ENCODE measurements at places on chromosomes 13 and 19.

- DNase-seq, result peak; percentile 98
Observed at GRCh38 chr19:42325308-42325895, at the start of gene MEGF8. Gene MEGF8 (plus strand): TSS chr19:42325635. CDS start chr19:42326244, 609 bp downstream.

DNA sequence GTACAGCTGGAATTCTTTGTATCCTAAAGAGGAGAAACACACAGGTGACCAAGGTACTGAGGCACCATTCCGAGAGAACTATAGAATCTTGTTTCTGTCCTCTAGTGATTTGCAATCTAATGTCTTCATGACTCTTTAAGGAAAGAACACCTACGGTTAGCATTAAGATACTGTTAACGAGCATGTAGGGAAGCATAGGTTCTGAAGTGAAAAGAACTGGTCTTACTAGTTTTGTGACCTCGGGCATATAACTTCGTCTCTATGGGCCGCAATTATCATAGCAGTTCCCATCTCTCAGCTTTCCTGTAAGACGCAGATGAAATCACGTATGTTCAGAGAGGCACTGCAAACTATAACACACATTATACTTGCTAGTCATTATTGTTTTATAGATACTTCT is 193.0 kb upstream of the NBEA start:
- no peak for DNase-seq

- no peak for DNase-seq
Observed at GRCh38 chr19:31668921-31669320, 319.7 kb upstream of the TSHZ3 start.

- DNase-seq, result no peak
Observed at GRCh38 chr13:35566340-35566739, 89.9 kb upstream of the MAB21L1 start.

DNA sequence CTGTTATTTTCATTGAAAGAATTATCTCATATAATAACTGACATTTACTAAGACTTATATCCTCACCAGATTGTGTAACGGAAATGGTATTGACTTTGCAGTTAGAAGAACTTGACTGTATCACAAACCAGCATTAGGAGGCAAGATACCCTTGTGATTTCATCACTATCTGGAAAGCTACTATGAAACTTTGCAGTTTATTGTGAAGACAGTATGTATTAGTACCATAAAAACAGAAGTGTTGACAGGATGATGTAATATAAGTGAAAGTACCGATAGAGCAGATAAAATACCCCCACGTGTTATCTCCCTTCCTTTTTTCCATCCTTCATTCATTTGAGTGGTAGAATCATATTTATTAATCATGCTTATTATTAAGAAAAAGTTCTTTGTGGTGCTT is 365.7 kb upstream of the KLHL1 start:
- no peak for DNase-seq

DNA sequence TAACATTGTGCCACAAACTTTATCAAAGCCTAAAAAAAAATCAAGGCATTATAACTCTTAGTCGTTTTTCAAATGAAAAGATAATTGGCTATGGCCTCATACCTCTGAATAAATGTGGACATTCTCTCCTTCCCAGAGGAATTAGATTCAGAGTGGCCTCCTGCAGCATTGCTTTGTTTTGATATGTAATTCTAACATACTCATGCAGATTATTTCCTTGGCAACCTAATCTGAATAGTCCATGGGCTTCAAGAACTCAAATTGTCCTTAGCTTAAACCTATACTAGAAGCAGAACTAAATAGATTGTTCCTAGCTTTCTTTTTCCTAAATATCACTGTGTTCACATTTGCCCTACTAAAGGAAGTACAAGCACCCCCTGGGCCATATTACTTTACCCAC is 1146.9 kb downstream of the OLFM4 start:
- DNase-seq, result no peak

- DNase-seq, result no peak
Observed at GRCh38 chr13:109233293-109233692, 553.1 kb downstream of the IRS2 start.

DNA sequence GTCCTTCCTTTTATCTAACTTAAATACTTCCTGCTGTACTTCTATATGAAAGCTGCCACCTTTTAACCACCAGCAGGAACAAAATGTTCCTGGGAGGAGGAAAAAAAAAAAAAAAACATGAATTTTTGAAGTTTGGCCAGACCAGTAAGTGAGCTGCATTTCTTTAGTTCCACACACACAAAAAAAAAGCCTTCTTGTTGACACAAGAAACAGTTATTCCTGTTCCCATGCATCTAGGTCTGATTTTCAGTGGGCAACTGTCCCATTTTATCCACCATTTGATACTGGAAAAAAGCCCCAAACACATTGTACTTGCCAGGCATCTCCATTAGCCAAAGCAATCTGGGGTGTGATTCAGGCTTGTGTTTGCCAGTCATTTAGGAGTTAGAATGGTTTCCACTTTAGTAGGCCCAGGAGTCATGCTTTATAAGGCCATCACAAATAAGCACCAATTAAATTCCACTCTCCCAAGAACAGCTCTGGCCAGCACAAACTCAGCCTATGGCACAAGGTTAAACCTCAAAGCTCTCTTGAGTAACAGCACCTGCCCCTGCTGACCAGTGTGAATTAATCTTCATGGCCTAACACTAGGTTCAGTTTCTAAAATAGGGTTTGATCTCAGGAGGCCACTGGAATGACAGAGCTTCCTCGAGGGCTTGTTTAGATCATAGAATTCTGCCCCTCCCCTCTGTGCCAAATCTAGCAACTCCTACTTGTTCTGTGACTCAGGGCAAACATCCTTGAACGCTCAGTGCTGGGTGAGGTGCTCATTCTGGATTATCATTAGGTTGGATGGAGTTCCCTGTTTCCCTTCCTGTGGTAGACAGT is 67.1 kb downstream of the NUFIP1 start:
- DNase-seq, result no peak
